Ecto neural progenitor cell (in vitro differentiated cells): ENCODE measurements at places on chromosomes 11 and 22.

DNA sequence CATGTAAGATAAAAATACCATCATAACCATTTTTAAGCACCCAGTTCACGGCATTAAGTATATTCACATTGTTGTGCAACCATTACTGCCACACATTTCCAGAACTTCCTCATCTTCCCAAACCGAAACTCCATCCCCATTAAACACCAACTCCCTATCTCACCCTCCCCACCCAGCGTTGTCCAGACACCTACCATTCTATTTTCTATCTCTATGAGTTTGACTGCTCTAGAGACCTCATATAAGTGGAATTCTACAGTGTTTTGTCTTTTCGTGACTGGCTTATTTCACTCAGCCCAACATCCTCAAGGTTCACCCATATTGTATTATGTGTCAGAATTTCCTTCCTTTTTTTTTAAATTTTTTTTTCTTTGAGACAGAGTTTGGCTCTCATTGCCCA, 45.2 kb downstream of the PPFIA1 start:
- DNase-seq, result no peak

- peak; percentile 63 for DNase-seq
Measured at GRCh38 chr22:19576460-19577421, 52.5 kb upstream of the CLDN5 start.

DNA sequence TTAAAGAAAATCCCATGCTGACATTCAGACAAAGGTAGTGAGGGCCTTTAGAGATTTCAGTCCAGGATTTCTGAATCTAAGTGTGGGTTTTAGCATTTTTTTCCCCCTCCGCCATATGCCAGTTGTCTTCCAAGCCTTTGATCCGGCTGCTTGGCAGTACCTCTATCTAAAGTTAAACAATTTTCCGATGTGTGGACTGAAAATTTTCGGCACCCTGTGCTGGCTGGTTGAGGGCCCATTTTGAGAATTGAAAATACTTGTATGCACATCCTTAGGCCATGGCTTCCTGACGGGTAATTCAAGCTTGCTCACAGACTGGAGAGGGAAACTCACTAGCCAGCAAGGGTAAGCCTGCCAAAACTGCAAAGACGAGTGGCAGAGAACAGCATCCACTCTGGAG, 131.9 kb upstream of the NARS2 start:
- no peak for DNase-seq

GRCh38 chr11:215581-216037, 8.1 kb downstream of the RIC8A start:
- DNase-seq, result no peak

- DNase-seq, result no peak
Measured at GRCh38 chr11:94735907-94736306, 32.2 kb upstream of the AMOTL1 start.
